ENCODE measurements at places on chromosomes 5 and 9. TPM values are rescaled to one million over a fixed set of nuclear protein-coding genes. Genes with fewer than 3 reads are reported as not detected.

- no peaks in the 10 kb centered on the region for H3K4me1 ChIP-seq
- H3K36me3 ChIP-seq = peaks cover 11% of the 10 kb centered on the region
- DNase-seq = no peak
These were observed 50.2 kb downstream of the IPPK start for GRCh38 chr9:92619601-92620300.

DNA sequence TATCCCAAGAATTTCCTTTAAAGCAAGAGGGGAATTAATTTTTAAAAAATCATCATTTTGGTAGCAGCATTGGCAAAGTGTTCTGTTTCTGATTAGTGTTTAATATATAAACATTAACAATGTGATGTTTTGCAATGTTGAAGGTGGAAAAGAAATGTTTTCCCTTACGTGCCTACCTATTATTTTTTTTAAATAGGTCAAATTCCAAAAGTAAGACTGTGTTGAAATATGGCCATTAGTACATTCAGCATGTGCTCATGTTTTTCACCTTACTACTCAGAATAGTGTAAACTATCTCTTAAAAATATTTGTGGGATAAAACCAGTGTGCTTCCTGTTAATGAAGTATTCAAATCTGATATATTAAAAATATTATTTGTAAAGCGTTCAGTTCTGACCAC, 3.3 kb downstream of the DOCK8 start:
- H3K4me3 ChIP-seq = no peak overlapping the region
- no peak overlapping the region for H3K27ac ChIP-seq
- no peaks in the 10 kb centered on the region for H3K36me3 ChIP-seq
- H3K4me1 ChIP-seq = peaks cover 7% of the 10 kb centered on the region
- H3K27me3 ChIP-seq = peaks cover 6% of the 10 kb centered on the region

DNA sequence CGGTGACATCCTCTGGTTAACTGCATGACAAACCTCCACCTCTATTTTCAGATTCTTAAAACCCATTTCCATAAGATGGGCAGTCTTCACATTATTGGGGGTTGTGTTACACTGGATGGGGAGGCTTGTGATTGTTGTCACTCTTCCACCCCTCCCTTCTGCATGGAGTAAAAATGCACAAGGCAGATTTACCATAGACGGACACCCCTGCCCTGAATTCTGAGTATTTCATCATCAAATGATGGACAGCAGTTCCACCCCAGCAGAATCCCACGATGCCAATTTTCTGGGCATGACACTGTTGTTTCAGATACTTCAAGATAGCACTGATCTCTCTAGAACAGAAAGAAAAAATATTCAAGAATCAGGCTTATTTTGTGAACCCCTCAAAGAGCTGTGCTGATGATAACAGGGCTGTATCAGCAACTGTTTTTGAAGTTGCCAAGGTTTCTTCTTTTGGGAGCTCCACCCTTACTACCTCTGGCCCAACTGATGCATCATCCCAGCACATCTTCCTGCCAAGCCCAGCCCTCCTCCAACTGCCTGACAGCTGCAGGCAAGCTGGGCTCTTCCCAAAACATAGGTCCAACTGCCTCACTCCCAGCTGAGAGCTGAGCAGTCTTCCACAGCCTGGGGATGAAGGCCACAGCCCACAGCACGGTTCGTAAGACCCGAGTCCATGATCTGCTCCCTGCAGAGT, 21.4 kb downstream of the CMBL start:
- 0 out of 2 replicates have a peak, but pooled peaks cover 6% of the 10 kb centered on the region for H3K36me3 ChIP-seq
- no peak overlapping the region for H3K4me3 ChIP-seq
- DNase-seq = no peak
- no peak overlapping the region for H3K27ac ChIP-seq

GRCh38 chr5:56774957-56775356, 40.4 kb upstream of the MAP3K1 start:
- no peak overlapping the region for H3K4me3 ChIP-seq
- no peaks in the 10 kb centered on the region for H3K4me1 ChIP-seq
- DNase-seq = no peak

DNA sequence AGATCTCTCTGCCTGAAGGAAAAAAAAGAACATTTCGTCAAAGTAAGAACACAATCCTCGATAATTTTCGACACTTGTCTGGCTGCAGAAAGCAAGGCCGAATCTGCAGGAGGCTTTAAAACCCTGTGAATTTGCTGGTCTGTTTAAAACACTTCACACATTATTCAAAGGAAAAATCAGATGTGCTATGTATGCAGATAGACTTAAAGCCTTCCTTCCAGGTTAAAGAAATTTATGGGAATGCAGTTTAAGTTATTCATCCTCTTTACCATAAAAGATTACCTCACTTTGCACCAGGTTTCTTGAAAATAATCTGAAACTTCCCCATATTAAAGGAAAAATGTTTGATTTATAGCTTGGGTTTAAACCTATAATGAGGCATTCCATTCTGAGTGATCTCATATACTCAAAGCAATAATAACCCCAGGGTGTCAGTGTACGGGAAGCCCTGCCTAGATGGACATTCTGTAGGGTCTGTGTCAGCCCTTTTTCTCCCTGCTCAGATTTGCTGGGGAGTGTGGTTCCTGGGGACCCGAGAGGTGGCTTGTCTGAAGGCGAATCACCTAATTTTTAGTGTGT, 323.5 kb upstream of the SLC24A2 start:
- H3K27ac ChIP-seq = no peak overlapping the region
- no peak overlapping the region for H3K4me3 ChIP-seq
- H3K36me3 ChIP-seq = no peaks in the 10 kb centered on the region
- H3K4me1 ChIP-seq = no peaks in the 10 kb centered on the region
- peaks cover 28% of the 10 kb centered on the region for H3K27me3 ChIP-seq
- DNase-seq = no peak

WDR31 gene
- 5.9 TPM for total RNA-seq

- H3K27me3 ChIP-seq = peaks cover 8% of the 10 kb centered on the region
- H3K27ac ChIP-seq = no peak overlapping the region
- H3K4me1 ChIP-seq = no peaks in the 10 kb centered on the region
- no peaks in the 10 kb centered on the region for H3K36me3 ChIP-seq
These were observed 331.9 kb downstream of the SPOCK1 start for GRCh38 chr5:137167187-137167586.

- no peak for DNase-seq
- H3K4me3 ChIP-seq = no peak overlapping the region
- H3K27me3 ChIP-seq = no peaks in the 10 kb centered on the region
- H3K36me3 ChIP-seq = no peaks in the 10 kb centered on the region
- H3K27ac ChIP-seq = no peak overlapping the region
These were observed 42.3 kb downstream of the B4GALT1 start for GRCh38 chr9:33124751-33125381.

- no peaks in the 10 kb centered on the region for H3K36me3 ChIP-seq
- DNase-seq = no peak
- no peak overlapping the region for H3K27ac ChIP-seq
- H3K4me1 ChIP-seq = no peaks in the 10 kb centered on the region
- H3K4me3 ChIP-seq = no peak overlapping the region
These were observed 395.0 kb upstream of the SMARCA2 start for GRCh38 chr9:1619915-1620710.

- H3K27ac ChIP-seq = no peak overlapping the region
- no peaks in the 10 kb centered on the region for H3K4me1 ChIP-seq
- H3K36me3 ChIP-seq = peaks cover 76% of the 10 kb centered on the region
- H3K4me3 ChIP-seq = no peak overlapping the region
- no peak for DNase-seq
- H3K27me3 ChIP-seq = no peaks in the 10 kb centered on the region
These were observed 23.0 kb downstream of the CD74 start for GRCh38 chr5:150389531-150390266.

GRCh38 chr5:73728493-73729273, 102.7 kb downstream of the ARHGEF28 start:
- no peak overlapping the region for H3K27ac ChIP-seq
- H3K36me3 ChIP-seq = no peaks in the 10 kb centered on the region
- DNase-seq = no peak
- H3K27me3 ChIP-seq = no peaks in the 10 kb centered on the region
- no peak overlapping the region for H3K4me3 ChIP-seq

FBP1 gene
- 0.42 TPM for total RNA-seq

EXD3 gene
- total RNA-seq = 25.4 TPM

Measured in HCT116 (cell line).